ENCODE measurements at places on chromosomes 2 and 18.

GRCh38 chr2:75558786-75559679, 1.7 kb downstream of the EVA1A start:
- no peak for DNase-seq

GRCh38 chr2:149559341-149560068, 28.1 kb downstream of the MMADHC start:
- no peak for DNase-seq

DNA sequence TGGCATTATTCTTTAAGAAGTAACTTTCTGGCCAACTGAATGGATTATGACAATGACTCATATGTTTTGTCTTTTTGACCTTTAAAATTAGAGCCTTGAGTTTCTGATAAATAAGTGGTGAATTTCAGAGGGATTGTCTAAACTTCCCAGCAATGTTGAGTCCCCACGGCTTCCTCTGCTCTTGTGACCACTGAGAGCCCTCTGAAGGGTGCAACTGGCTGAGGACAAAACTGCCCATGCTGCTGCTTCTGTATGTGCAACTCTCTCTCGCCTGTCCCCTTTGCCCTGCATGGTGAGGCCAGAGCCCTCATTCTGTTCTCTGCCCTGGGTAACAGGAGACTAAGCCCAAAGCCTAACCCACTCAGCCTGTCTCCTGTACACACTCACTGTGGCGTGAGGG, 52.7 kb upstream of the SLC14A1 start:
- DNase-seq = no peak

GRCh38 chr2:172900871-172901270, 165.2 kb downstream of the RAPGEF4 start:
- no peak for DNase-seq

DNA sequence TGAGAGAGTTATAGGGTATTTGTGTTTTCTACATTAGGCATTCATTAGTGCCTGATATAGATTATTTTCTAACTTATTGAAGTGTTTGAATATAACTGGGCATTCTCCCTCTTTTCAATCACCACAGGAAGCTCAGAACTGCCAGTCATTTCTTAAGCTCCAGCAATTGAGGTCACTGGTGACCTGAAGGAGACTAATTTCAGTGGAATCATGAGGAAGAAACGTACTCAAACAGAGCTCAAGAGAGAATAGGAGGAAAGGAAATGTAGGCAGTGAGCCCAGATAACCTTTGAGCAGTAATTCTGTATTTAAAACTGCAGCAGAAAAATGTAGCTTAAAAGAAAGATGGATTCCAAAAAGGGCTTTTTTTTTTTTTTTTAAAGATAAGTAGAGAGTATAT, 1035.5 kb downstream of the SOCS6 start:
- no peak for DNase-seq

All from CD4-positive, alpha-beta T cell treated with Interleukin-1 beta for 1 hour (primary cell).